ENCODE measurements at places on chromosomes 16 and 17.

DNA sequence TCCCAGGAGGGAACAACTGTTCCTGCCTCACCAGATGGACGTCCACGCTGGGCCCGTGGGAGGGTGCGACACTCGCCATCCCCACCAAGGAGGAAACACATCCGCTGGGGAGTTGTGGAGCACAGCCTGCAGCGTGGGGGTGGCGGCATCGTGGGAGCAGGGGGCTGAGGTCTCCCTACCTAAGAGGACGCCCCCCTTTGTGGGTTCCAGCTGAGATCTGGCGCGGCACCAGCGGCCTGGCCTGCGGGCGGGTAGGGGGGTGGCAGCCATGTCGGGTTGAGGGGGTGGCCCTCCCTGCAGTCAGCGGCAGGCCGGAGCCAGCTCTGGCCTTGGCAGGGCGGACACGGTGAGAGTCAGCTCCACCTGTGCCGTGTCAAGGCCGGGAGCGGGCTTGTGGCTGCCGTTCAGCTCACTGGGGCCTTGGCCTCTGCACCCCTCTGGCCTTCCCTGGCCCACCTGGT, 116.7 kb upstream of the CIBAR2 start:
- DNase-seq: no peak

- peak; percentile 54 for DNase-seq
Observed at GRCh38 chr16:48318630-48319029, 66.6 kb downstream of the SIAH1 start.

DNA sequence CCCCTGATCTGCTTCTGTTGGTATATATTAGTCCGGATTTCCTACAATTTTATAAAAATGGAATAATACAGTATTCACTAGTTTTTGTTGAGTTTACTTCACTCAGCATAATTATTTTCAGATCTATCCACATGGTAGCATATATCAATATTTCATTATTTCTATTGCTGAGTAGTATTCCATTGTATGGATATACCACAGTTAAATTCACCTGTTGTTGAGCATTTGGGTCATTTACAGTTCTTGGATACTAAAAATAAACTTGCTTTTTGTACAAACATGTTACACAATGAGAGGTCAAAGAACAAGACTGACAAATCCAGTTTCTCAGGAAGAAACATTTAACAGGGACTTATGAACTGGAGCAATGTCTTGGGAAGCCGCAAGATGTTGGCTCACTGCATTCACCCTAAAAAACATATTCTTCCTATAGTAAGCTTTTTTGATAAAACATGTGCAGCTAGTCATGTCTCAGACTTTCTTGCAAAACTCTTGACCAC, 126.9 kb upstream of the HS3ST2 start:
- no peak for DNase-seq

GRCh38 chr16:8967132-8967821, 3.6 kb upstream of the USP7 start:
- no peak for DNase-seq

DNA sequence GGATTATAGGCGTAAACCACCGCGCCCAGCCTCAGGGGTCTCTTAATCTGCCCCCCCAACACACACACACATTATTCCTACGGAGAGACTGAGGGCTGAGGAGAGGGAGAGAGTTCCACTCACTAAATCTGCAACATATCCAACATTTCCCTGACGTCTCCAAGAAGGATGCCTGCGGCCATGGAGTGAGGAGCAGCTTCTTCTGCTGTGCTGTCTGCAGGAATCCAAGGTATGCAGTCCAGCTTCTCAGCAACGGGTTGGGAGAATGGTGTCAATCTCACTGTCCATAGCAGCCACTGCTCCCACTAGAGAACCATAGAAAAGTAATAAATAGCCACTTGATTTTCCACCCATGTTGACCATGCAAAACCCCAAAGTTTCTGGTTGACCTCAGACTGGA, 5.1 kb upstream of the PLXDC1 start:
- no peak for DNase-seq

- DNase-seq: no peak
Observed at GRCh38 chr17:3678821-3679530, 10.4 kb downstream of the EMC6 start.

GRCh38 chr16:66401610-66402009, 25.5 kb upstream of the BEAN1 start:
- no peak for DNase-seq

GRCh38 chr17:39461926-39462569, 762 bp downstream of the CDK12 start:
- DNase-seq: no peak

GRCh38 chr16:17775061-17775460, 304.3 kb upstream of the XYLT1 start:
- no peak for DNase-seq

GRCh38 chr17:77454242-77455095, 313.7 kb downstream of the SEC14L1 start:
- DNase-seq: no peak

- DNase-seq: no peak
Observed at GRCh38 chr16:85969159-85969558, 70.2 kb downstream of the IRF8 start.

DNA sequence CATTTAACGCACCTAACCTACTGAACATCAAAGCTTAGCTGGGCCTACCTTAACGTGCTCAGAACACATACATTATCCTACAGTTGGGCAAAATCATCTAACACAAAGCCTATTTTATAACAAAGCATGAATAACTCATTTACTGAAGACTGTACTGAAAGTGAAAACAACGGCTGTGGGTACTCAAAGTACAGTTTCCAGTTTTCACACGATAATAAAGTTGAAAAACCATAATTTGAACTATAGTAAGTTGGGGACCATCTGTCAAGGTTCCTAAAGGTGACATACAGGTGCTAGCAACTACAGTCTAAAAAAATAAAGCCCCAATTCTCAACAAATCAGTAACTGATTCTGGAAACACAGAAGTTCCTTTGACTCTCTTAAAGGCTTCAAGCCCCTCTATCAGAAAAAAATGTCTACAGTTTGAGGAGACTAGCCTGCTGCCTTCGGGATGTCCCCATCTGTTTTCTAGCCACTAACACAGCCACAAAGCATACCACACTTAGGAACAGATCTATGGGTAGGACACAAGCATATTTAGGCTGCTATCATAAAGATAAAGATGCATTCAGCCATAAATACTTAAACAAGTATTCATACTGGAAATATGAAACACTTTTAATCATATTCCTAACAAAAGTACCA, 71.3 kb downstream of the KANSL1 start:
- DNase-seq: no peak

DNA sequence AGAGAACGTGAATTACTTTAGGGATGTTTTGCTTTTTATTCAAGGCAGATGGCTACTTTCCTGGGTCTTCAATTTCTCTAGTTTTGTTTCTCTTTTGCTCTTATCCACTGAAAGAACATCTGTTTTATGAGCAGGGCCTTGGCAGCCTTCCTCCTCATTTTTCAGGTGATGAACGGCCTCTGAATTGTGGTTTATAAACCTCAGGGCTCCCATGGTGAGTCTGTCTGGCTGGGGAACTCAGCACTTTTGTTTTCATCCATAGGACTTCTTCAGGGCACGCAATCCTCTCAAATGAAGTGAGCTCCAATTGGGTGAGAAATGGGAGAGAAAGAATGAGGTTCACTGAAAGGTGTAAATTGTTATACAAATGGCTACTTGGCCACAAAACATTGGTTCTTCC, 186.4 kb upstream of the ERCC4 start:
- no peak for DNase-seq

- DNase-seq: no peak
Observed at GRCh38 chr16:73616770-73617169, 568.8 kb upstream of the ZFHX3 start.

GRCh38 chr16:9976601-9977000, 205.6 kb downstream of the GRIN2A start:
- no peak for DNase-seq

GRCh38 chr16:2471653-2472487, 773 bp downstream of the NTN3 start:
- no peak for DNase-seq

DNA sequence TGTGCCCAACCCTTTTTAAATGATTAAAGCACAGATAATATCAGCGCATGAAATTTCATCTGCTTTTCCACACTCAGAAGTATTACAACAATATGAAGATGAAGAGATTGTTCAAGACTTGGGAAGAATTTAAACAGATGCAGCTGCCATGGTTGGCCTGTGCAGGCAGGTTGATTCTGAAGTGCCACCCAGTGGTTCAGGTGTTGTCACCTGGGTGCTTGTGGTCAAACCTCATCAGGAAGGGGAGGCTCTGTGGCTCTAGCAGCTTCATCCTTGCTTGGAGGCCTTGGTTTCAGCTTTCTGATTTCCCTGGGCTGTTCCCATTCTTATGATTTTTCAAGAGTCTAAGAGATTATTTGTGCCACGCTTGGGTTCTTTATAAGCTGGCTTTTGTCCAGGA, 22.2 kb upstream of the CLEC18C start:
- no peak for DNase-seq

- no peak for DNase-seq
Observed at GRCh38 chr17:37413875-37414519, 7.3 kb downstream of the TADA2A start.

- no peak for DNase-seq
Observed at GRCh38 chr17:57946798-57947358, 8.3 kb downstream of the CUEDC1 start.

GRCh38 chr16:81496742-81497141, 52.1 kb downstream of the CMIP start:
- no peak for DNase-seq

GRCh38 chr16:76345163-76345661, 68.0 kb downstream of the CNTNAP4 start:
- no peak for DNase-seq

DNA sequence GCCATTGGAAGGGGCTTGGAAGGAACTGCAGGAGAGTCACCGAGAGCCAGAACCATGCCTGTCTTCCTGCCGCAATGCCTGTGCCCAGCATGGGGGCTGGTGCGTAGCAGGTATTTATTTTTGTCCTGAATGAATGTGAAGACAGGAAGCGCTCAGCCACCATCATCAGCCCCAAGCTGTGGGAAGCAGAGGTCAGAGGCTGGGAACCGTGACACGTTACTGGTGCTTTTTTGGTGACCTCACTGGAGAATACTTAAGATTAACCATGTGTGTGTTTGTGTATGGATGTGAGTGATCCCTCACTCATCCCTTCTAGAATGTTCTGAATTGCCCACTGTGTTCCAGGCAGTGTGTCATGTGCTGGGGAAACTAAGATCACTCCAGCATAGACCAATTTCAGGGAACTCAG, 343.8 kb downstream of the SNX29 start:
- DNase-seq: no peak

DNA sequence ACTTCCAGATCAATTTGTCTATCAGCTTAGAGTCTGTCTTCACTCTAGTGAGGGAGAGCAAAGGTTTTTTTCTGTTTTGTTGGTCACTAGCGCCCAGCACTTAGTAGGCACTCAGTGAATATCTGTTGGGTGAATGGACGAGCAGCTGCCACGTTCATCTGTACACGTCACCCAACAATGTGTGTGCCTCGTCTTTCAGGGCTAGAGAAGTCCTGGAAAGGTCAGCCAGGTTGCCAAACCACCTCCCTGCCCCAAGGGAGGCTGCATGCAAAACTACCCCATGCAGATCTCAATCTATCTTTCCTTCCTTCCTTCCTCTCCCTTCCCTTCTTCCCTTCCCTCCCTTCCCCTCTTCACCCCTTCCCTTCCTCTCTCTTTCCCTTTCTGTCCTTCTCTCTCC, 340.9 kb downstream of the SOX9 start:
- no peak for DNase-seq

DNA sequence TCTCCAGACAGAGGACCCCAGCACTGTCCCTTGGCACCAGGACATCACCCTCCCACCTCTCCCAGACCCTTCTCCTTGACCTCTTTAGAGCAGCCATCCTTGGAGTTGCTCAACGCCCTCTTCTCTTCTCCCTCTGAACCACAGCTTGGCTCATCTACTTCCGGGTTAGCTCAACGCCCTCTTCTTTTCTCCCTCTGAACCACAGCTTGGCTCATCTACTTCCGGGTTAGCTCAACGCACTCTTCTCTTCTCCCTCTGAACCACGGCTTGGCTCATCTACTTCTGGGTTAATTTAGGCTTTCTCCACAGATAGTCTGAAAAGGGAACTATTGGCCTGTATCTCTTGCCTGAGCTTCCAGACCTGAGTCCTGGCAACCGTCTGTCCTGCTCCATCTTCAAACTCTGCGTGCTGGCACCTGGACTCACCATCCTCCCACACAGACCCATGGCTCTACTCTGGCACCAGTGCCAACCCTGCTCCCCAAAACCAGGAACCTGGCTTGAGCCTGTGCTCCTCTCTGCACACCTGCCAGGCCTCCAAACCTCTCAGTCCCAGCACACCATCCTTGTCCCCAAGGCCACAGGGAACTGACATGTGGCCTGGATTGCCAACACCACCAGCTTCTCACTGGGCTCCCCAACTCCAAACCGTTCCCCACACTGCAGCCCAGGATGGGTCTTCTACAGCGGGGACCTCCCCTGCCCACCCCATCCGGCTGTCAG, 25.3 kb upstream of the FAAP100 start:
- no peak for DNase-seq

DNA sequence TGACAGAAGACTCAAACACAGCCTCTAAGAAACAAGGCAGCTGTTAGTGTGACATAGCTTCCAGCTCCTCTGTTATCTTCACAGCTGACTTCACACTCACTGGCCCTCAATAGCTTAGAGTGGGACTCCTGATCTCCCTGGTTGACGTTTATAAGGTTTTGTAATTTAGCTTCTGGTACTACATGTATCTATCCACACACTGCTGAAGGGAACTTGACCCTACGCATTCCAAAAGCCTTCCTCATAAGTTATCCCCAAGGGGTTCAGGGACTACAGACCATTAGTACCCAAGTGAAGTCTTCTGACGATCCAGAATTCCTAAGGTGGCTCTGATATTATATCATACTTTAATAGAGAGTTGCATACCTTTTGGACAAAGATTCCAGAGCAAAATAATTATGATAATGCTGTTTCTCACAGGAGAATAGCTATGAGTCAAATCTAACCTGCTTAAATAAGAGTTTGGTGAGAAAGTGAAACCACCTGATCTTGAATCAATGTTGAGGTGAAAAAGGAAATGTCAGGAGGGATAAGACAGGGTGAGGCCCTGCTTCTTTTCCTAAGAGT, 14.5 kb downstream of the ACACA start:
- DNase-seq: no peak

- no peak for DNase-seq
Observed at GRCh38 chr17:44065668-44066203, 735 bp downstream of the LSM12 start.

DNA sequence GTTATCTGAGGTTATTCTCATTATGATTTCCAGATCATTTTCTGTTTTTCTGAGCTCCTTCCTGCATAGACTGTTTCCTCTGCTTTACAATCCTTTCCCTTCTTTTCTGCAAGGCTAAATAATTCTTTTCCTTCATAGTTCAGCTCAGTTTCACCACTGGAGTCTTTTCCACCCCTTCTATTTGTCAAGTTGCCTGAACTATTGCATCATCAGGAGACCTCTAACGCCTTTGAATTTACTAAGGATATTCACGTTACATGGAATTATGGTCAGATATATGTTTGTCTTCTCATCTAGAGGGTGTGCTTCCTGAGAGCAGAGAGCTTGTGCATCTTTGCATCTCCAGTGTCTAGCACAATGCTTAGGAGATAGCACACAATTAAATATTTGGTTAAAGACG, 140.4 kb upstream of the CA10 start:
- no peak for DNase-seq

Measured in stimulated activated effector memory CD8-positive, alpha-beta T cell treated with anti-CD3 and anti-CD28 coated beads, Interleukin-12 subunit alpha, Interleukin-12 subunit beta, amount 100 ng/mL, for 72 hours (primary cell).